Kasumi-1 (cell line): ENCODE measurements at places on chromosomes 6 and 20.

GRCh38 chr20:61926796-61927192 lies 138.9 kb downstream of the TAF4 start:
- no peak for DNase-seq

GRCh38 chr20:23857962-23858595 lies 21.5 kb downstream of the CST5 start:
- DNase-seq, result no peak

- DNase-seq, result no peak
These were observed 48.4 kb upstream of the CDYL start for GRCh38 chr6:4727671-4728435.

DNA sequence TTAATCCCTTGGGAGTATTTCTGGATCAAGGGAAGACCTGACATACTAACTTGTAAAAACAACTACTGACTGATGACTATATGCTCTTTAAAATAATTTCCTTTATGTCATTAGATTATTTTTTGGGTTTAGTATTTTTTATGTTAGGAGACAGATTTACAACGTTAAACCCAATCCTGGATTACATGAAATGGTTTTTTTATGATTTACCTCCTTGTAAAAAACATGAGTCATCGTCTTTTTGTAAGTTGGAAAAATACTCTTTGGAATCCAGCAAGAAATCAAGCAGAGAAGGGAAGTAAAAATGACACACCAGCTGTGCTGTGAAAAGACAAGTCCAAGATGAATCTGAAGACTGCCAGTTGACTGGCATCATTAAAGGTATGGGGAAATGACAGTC lies 6.7 kb downstream of the STK4 start:
- DNase-seq, result no peak
